Activated CD8-positive, alpha-beta memory T cell treated with anti-CD3 and anti-CD28 coated beads, Interleukin-2, amount 50 U/mL, for 48 hours (primary cell): ENCODE measurements at places on chromosomes 3 and 15.

GRCh38 chr3:48696601-48697000 lies 10.9 kb upstream of the NCKIPSD start:
- DNase-seq: no peak

- no peak for DNase-seq
These were observed 4.7 kb downstream of the PLA2G4F start for GRCh38 chr15:42151736-42152135.

- no peak for DNase-seq
These were observed 398.5 kb downstream of the VPS13C start for GRCh38 chr15:61661791-61662190.

DNA sequence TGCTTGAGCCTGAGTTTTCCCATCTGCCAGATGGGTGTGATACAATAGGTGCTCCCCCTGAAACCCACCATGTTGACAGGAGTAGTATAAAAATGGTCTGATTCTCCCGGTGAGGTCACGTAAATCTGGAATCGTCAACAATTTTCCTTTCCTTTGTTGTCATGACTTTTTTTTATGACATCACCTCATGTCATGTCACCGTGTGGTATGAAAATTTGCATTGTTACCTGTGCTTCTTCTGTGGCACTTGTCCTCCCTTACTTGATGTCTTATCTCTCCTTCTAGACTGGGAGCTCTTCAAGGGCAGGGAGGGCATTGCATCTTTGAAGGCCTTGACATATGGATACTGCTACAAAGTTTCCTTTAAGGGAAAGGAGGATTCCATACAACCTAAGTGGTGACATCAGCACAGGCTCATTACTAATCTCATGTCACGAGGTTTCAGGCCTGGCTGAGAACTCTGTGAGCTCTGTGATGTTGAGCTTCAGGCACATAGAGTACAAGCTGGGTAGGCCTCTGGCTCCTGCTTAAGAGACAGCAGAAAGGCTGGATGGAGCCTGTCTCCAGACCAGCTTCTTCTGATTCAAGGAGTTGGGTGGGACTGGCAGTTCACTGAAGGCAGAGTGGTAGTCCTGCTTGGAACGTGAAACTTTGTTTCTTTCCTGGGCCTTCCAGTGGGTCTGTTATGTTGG lies 66.3 kb downstream of the LPP start:
- DNase-seq: no peak

DNA sequence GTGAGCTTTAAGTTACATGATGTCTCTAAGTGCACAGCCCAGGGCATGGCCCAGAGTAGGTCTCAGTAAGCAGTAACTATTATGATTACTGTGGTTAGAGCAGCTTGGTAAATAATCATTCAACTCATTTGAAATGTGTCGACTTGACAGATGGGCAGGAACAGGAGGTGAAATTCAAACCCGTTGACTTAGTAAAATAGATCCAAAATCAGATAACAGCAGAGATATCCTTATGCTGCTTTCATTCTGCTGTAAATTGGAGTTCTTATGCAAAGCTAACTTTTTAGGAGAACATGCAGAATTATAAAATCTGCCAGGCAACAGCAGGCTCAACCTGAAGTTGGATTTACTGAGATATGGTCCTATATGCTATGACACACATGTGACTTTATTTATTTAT lies 118.7 kb upstream of the KLHL25 start:
- no peak for DNase-seq

- DNase-seq: no peak
These were observed 658.0 kb upstream of the KCNMB2 start for GRCh38 chr3:177878192-177878591.

- DNase-seq: no peak
These were observed 126.6 kb downstream of the SRGAP3 start for GRCh38 chr3:9122732-9123364.

GRCh38 chr3:134464689-134465365 lies 21.0 kb downstream of the ANAPC13 start:
- no peak for DNase-seq

- no peak for DNase-seq
These were observed 81.9 kb downstream of the MITF start for GRCh38 chr3:69821133-69821532.

DNA sequence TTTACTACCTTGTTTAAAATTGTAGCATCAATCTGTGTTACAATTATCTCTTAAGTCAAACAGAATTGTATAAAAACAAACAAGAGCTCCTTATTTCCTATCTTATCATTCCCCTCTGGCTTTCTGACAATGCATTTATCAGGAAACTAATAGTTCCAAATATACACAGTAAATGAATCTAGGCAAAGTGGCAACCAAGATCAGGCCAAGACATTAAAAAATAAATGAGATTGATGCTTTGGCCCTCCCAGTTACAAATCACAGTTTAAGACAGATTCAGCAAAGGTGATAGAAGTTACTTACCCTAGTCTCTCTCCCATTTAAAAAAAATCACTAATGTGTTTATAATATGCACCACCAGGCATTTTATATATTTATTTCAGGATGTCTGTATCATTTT lies 236.7 kb downstream of the EPHA3 start:
- DNase-seq: no peak

- DNase-seq: no peak
These were observed 82.9 kb downstream of the RAP2B start for GRCh38 chr3:153244961-153245360.

DNA sequence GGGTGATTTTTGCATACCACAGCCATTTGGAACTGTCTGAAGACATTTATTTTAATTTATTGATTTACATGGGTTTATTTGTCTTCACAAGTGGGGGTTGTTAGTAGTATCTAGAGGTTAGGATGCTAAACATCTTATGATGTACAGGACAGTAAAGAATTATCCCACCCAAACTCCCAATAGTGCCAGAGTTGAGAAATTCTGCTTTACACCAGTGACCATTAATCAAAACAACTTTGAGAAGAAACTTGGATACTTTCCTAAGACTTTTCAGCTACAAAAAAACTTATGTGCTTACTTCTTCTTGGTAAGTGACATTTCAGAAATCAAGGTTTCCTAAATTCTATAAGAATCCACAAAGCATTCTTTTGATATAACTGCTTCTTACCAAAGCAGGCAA lies 156.7 kb downstream of the SUCLG2 start:
- no peak for DNase-seq

GRCh38 chr3:139354661-139355060 lies 10.8 kb downstream of the MRPS22 start:
- DNase-seq: no peak

- DNase-seq: no peak
These were observed 12.4 kb downstream of the PPM1M start for GRCh38 chr3:52257911-52258310.

DNA sequence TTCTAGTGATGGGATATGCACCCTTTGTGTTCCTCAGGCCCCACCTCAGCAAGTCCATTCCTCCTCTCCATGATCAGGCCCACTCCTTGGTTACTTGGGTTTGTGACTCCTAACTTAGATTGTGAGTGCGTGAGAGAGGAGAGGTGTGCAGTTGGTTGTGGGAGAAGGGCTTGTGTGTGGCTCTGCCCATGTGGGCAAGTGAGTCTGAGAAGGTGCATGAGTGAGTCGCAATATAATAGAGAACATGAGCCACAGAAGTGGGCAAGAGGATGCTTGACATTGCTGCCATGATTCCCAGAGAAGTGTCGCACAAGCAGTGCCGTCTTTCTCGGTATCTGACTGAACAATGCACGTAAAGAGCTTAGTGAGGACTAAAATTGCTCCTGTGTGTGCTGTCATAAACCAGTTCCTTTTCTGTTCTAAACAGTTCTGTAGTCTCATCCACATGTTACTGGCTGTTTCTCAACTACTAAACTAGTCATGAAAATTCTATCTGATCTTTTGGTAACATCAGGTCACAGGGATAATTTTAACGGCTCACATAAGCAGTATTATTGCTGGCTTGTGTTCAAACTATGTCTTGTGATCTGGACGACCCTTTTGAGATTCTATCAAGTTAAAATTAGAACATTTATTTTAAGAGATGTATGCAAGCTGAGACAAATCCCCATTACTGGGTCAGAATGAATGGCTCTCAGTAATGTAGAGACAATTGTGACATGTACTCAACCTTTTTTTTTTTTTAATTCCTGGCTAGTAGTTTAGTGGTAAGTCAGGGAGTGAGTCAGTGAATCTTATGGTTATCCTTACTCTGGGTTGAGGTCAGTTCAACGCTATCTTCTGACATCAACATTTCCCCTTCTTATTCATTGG lies 25.6 kb downstream of the GYG1 start:
- no peak for DNase-seq

DNA sequence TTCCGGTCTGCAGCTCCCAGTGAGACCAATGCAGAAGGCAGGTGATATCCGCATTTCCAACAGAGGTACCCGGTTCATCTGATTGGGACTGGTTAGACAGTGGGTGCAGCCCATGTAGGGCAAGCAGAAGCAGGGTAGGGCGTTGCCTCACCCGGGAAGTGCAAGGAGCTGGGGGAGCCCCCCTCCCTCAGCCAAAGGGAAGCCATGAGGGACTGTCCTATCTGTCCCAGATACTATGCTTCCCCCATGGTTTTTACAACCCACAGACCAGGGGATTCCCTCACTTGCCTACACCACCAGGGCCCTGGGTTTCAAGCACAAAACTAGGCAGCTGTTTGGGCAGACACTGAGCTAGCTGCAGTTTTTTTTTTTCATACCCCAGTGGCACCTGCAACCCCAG lies 71.8 kb downstream of the CPNE4 start:
- no peak for DNase-seq

DNA sequence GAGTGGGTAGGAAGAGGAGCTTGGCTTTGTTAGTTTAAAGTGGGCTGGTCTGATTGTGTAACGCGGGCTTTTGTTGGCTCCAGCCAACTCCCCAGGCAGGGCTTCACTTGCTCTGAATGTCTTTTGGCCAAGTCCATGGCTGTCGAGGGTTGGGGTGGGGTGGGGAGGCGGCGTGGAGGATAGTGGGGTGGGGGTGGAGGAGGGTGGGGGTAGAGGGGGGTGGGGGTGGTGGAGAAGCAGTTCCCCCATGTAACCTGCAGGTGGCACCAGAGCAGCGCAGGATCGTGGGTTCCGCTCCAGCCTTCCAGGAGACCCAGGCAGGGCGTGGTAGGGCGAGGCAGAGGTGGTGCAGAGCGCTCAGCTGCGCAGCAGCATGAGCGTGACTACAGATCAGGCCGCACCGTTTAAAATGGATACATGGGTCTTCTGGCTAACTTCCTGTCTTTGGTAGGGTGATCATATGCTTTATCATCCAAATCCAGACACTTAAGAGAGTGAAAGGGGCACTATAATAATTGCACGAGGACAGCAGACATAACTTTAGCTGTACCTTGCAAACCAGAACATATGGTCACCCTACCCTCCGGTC lies 28.3 kb downstream of the GOLGA6A start:
- peak; percentile 87 for DNase-seq

GRCh38 chr15:35705030-35705883 lies 159.3 kb upstream of the DPH6 start:
- DNase-seq: no peak

- DNase-seq: no peak
These were observed 1145.7 kb downstream of the EPHA3 start for GRCh38 chr3:90253131-90253530.
